Erythroblast (primary cell): ENCODE measurements at places on chromosomes 3 and 15.

GRCh38 chr3:193822492-193823212, 229.6 kb downstream of the OPA1 start:
- no peak for DNase-seq

DNA sequence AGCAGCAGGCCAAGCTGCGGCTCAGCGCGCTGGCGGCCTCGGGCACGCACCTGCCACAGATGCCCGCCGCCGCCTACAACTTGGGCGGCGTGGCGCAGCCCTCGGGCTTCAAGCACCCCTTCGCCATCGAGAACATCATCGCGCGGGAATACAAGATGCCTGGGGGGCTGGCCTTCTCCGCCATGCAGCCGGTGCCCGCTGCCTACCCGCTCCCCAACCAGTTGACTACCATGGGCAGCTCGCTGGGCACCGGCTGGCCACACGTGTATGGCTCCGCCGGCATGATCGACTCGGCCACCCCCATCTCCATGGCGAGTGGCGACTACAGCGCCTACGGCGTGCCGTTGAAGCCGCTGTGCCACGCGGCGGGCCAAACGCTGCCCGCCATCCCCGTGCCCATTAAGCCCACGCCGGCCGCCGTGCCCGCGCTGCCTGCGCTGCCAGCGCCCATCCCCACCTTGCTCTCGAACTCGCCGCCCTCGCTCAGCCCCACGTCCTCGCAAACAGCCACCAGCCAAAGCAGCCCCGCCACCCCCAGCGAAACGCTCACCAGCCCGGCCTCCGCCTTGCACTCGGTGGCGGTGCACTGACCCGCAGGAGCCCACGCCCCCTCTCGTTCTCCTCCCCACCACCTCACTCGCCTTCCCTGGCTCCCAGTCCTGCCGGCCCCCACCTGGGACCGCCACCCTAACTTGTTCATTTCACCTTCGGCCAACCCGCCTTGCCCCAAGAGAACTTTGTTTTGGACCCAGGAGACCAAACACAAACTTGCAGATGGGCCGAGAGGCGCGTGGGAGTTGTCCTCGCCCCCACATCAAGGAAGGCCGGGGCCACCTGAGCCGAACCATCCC, 1.5 kb downstream of the FOXB1 start:
- DNase-seq = no peak

GRCh38 chr3:32685543-32686185, 676 bp downstream of the CNOT10 start:
- DNase-seq = peak; percentile 72

DNA sequence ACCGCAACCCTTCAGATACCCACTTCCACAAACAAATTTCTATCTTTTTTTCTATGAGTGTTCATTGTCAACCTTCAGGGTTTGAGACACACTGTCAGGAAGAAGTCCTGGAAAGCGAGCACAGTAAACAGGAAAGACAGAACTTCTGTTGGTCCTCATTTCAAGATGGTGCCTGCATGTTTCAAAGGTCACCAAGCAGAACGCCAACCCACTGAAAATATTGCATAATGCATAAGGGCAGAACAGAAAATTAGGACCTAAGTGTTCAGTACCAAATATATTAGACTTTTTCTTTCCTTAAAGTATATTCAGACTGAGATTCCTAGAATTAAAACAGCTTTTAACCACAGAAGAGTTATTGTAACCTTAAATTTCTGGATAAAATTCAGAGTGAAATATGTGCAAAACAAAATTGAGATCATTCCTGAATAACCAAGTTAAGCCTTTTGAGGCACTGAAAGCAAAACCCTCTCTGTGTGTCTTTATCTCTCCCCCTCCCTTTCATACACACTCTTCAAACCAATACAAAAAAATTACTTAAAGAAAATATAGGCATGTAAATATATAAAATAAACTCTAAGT, 387.8 kb upstream of the THBS1 start:
- DNase-seq = no peak

DNA sequence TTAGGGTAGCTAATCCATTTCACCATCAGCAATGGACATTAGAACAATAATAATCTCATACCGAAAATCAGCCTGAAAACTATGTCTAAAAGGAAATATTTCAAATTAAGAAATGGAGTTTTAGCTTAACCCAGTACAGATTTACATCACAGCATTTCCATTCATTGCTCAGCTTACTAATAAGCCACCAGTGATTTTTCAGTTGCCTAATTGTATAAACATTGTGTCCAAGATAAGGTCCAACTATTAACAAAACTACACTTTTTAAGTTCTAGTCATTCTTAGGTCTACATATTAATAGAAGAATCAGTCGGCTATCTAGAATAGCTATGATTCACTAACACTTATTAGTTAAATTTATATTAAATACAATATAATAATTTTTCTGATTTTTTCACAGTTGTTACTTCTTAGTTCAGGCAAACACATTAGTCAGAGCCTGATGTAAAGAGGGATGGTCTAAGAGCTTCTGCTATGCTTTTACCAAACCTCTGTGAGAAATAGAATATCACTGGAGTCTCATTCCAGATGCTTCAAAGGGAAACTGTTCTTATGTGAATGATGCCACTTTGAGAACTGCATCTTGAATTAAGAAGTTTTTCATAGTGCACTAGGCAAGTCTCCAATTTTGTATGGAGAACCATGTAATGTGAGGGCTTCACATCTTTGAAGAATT, 74.1 kb downstream of the CMSS1 start:
- no peak for DNase-seq

- DNase-seq = no peak
Observed at GRCh38 chr3:163563485-163563884, 1514.8 kb downstream of the SI start.

DNA sequence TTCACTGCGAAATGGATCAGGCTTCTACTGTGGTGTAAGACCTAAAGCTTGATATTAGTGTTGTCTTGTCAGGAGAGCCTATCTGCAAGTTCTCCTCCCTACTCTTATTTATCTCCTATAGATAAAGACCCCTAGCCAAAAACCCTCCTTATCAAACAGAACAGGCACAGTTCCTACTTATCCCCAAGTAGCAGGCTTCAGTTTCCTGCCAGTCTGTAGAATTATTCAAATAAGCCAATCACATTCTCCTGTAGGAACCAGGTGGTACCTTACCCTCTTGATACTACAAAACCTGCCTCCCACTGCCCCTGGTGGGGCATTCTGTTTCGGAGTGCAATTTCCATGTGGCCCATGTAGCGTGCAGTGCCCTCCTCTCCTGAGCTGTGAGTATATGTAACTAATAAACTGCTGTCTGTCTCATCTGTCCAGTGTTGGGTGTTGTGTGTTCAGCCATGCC, 28.7 kb downstream of the HDGFL3 start:
- DNase-seq = peak; percentile 92

DNA sequence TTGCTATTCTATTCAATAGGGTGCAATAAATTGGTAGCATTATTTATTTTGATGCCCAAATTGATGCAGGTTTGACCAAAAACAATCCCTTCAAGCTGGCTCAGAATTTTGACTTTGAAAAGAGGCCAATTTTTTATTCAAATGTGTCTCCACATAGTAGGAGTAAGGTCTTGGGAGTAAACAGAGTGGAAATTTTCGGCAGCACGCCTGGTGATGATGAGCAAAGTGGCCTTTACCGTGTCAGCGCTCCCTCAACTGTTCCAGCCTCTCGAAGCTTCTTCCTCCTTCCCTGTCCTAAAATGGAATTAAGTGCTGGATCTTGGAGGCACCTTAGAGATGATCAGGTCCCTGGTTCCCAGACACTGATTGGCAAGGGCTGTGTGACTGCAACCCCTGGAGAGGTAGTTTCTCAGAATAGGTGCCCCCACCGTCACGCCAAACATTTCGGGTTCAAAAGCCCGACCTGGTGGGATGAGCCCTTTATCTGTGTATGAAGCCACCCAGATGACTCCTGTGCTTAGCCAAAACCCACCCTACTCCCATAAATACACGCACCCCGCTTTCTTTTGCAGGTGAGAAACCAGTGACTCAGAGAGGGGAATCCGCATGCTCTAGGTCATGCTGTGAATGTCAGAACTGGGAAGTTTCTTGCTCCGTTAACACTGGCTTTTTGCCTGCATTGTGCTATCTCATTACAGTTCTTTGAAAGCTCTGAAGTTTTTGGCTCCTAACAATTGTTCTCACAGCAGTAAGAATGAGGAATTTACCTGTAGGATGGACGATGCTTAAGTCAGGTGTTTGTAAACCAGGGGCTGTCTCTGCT, 89.1 kb downstream of the CRYGS start:
- no peak for DNase-seq

- peak; percentile 98 for DNase-seq
Observed at GRCh38 chr3:126475413-126476114, at the start of gene ZXDC. ZXDC (minus strand) TSS chr3:126475891; CDS start chr3:126475865, 26 bp downstream.

DNA sequence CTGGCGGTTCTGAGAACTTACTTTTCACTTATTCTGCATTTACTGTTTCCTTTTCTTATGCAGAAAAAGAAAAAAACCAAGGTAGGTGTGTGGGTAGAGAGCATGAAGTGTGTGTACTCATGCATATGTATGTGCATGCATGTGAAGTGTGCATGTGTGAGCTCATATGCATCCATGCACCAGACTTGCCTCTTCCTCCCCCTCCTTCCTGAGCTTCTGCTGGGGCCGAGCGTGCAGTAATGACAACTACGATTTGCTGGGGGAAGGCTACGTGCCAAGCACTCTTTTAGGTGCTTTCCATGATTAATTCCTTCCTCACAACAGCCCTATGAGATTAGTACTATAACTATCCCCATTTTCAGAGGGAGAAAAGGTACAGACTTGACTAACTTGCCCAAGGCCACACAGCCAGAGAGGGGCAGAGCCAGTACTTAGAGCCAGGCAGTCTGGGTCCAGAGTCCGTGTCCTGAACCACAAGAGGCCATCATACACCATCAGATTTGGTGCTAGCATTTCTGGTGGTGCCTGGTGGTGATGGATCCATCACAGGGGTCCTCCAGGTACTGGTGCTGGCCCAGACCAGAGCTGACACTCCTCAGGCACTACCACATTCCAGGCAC, 46.7 kb downstream of the CAPN3 start:
- no peak for DNase-seq

- no peak for DNase-seq
Observed at GRCh38 chr15:74180881-74181602, 7.5 kb downstream of the ISLR start.

DNA sequence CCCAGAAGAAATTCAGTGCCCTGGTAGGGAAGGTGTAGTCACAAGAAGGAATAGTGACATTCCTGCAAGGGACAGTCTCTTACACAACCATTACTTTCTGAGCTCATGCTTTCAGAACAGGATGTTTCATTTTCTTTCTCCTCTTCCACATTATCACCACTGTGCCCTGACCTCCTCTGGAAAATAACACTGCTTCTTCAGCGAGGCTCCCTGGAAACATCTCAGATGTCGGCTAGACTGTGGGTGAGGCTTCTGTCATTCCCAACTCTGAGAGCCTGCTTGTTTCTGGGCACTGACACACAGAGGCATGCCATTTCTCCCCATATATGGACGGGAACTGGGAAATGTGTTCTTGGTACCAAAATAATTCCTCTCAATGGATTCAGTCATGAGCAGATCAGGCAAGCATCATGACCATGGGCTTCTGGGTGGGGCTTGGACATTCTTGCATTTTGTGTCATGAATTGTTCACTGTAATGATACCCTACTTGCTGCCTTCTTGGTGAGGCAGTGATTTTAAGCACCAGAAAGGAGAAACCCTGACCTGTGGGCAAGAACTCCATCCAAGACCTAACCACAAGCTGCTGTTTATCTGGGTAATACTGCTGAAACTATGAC, 14.3 kb upstream of the TNFAIP8L3 start:
- no peak for DNase-seq

DNA sequence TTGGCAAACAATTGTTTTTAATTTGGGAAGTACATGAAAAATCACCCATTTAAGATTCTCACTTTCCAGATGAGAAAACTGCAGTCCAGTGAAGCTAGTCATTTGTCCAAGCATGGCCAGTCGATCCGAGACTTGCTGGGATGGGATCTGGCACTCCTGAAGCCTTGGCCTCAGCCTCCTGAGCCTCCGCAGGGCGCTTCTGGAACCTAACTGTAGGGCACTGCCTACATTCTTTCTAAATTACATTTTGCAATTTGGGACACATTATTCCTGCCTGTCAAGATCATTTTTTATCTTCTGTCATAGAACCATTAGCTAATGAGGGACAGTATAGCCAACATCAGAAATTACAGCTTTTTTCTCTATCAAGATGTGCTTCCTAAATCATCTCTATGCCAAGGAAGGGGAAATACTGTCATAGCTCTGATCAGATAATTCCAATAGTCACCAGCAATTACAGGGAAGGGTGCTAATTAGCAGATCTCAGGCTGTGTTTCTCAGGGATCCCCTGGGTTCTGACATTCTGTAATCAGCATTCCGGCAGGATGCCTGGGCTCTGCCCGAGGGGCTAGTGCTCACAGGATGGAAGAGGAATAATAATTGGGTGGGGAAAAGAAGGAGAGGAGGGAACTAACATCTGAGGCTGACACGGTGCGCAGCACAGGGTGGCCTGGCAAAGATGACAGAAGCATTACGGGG, 28.3 kb downstream of the ANAPC13 start:
- DNase-seq = no peak

DNA sequence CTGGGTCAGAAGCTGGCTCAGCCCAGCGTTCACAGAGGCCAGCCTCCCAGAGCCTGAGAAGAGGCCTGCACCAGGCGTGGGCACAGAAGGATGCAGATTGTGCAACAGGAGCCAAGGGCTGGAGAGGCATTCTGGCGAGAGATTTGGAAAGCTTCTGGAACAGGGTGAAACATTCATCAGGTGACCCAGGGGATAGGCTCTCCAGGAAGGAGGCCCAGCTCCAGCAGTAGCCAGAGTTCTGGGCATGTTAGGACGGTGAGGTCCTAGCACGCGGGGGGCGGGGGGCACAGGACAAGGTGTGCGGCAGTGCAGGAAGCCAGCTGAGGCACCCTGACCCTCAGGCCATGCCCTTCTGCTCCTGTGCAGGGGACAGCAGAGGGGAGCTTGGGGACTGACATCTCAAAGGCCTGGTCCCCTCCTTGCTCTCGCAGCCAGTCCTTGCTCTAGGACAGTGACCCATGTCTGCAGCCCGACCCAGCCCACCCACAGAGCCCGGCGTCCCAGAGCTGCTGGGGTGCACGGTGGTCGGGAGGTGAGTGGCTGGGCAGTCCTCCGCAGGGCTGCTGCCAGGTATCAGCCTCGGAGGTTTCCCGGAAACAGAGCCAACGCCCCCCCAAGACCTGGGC, 111.7 kb upstream of the KLF13 start:
- DNase-seq = no peak

- no peak for DNase-seq
Observed at GRCh38 chr3:81989758-81990157, 228.3 kb upstream of the GBE1 start.

- DNase-seq = no peak
Observed at GRCh38 chr15:70770863-70771262, 7.5 kb upstream of the UACA start.

GRCh38 chr15:40256638-40257235, 17.9 kb downstream of the PAK6 start:
- no peak for DNase-seq

GRCh38 chr3:178735032-178735674, 198.9 kb downstream of the KCNMB2 start:
- DNase-seq = no peak

GRCh38 chr3:150020527-150020926, 49.8 kb upstream of the PFN2 start:
- DNase-seq = no peak

GRCh38 chr3:56758539-56758981, 43.2 kb downstream of the ARHGEF3 start:
- no peak for DNase-seq

- no peak for DNase-seq
Observed at GRCh38 chr3:150421256-150421655, 13.2 kb downstream of the TSC22D2 start.

- no peak for DNase-seq
Observed at GRCh38 chr3:70076396-70076795, 76.9 kb downstream of the SAMMSON start.

GRCh38 chr3:191236646-191237045, 37.6 kb downstream of the OSTN start:
- no peak for DNase-seq
